Osteocyte (in vitro differentiated cells): ENCODE measurements at places on chromosomes 1 and 21.

- no peak for DNase-seq
These were observed 27.6 kb downstream of the COQ8A start for GRCh38 chr1:226967665-226968064.

- DNase-seq: no peak
These were observed 95.3 kb downstream of the C1orf21 start for GRCh38 chr1:184482136-184482535.

GRCh38 chr1:106646816-106647215 is 409.7 kb upstream of the PRMT6 start:
- DNase-seq: no peak

DNA sequence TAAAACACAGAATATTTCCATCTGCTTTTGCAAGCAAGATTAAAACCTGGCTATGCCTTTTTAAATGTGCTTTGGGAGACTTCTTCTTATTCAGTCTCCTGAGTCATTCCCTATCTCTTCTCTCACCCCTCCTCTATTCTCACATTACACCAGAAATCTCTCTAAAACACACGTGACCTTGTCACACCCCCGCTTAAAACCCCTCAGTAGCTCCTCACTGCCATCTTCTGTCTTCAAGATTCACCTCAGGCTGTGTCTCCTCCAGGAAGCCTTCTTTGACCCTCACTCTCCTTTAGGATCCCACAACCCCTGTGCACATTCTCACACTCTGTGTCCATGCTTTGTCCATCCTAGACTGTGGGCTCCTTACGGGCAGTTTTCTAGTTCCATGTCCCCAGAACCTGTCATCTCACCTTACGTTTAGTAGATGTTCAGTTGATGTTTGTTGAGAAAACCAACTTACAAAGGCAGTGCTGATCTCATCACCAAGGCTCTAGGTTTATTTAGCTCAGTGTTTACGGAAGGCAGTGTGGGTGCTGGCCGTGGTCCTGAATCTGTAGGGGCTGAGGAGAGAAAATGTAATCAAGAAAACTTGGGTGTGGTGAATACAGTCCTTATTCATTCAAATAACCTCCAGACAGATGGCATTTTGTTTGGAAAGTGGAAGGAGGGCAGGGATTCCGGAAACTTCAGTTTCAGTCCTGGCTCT is 143.5 kb downstream of the DMRTA2 start:
- DNase-seq: no peak

DNA sequence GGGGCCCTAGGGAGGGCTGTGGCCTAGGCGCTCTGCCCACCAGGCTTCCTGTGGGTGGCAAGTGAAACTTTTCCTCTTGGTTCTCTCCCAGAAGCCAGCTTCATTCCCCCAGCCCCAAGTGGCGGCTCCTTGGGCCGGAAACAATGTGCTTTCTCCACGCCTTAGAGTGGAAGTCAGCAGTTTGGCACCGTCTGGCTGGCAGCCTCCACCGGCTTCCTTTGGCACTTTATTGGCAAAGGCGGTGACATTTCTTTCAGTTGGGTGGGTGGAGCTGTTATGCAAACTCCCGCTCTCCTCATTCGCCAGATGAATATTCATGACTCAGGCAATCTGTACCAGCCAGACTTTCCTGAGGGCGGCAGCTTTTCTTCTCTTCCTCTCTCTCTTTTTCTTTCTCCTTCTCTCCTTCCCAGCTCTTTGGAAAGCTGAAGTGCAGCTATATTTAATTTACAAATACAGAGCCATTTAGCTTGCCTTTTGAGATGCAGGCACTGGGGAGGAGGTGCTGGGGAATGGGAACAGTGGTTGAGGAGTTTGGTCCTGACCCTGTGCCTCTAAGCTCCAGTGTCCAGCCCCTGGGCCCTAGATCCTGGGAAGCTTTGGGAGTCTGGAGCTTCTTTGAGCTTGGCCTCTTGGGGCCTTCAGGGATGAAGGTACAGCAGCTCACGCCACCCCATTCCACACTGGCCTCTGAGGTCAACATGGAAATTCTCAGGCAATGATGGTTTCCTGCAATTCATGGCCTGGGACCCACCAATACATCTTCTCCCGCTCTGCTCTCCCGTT is 67.8 kb upstream of the POU3F1 start:
- DNase-seq: no peak

DNA sequence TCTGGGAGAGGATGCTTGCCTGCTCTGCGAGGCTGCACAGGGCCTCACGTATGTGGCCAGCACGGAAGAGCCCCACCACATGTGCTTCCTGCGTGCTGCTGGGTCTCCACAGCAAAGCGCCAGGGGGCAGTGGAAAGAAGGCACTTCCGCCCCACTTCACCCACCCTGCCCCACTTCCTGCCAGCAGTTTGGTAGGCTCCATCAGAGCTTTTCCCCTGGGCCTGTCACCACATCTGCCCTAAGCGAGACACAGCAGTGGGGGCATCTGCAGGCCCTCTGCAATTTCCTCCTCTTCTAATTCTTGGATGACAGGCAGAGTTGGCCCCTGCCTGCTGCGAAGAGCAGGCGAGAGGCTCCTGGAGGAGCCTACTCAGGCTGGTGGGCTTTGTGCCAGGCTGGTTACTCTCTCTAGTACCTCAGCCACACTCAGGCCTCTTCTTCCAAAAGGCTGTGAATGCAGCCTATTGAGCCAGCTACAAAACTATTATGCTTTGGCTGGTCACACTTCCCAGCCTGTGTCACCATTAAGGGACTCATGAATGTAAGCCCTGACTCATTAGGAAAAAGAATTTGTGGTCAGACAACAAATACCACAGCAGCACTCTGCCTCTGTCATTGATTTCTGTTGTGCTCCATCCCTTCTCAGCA is 25.0 kb downstream of the CD244 start:
- DNase-seq: no peak

GRCh38 chr1:58709540-58710175 is 9.8 kb upstream of the MYSM1 start:
- DNase-seq: no peak
